ENCODE measurements at places on chromosomes 5 and 9. TPM values are rescaled to one million over a fixed set of nuclear protein-coding genes. Genes with fewer than 3 reads are reported as not detected.

DNA sequence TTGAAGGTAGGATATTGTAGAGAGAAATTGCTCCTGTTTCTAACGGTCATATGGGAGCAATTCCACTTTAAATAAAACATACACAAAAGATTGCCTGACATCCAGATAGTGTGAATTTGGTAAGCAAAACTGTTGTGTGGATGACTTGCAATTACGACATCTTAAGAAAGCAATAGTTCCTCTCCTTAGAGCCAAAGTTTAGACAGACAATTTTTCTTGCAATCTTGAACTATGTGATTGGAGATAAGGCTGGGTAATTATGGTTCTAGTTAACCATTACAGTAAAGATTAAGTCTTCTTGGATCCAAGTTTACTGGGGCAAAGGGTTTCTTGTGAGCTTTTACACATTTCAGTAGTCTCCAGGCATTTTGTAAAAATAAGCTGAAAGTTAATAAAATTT, 1080.6 kb upstream of the CDH6 start:
- no peak for DNase-seq

- DNase-seq, result no peak
Measured at GRCh38 chr9:137787786-137788505, 89.6 kb upstream of the CACNA1B start.

DNA sequence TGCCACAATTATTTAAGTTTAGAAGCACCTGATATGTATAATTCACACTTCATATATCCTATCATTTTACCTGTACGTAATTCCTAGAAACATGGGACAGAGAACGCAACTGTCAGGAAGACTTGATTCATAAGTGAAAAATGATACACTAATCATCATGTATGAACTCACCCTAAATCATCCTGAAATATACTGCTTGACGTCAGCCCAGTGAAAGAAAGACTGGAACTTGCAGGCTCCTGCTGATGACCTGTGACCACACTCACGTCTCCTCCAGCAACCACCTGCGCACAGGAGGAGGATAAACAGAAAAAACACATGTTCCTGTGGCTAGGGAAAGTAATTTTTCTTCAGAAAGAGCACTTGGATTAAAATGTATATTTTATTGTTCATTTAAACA, 169.7 kb downstream of the MPDZ start:
- no peak for DNase-seq

- no peak for DNase-seq
Measured at GRCh38 chr9:117555964-117556629, 141.2 kb upstream of the ASTN2 start.

- peak; percentile 72 for DNase-seq
Measured at GRCh38 chr5:132389585-132390286, 20.2 kb downstream of the SLC22A5 start.

DNA sequence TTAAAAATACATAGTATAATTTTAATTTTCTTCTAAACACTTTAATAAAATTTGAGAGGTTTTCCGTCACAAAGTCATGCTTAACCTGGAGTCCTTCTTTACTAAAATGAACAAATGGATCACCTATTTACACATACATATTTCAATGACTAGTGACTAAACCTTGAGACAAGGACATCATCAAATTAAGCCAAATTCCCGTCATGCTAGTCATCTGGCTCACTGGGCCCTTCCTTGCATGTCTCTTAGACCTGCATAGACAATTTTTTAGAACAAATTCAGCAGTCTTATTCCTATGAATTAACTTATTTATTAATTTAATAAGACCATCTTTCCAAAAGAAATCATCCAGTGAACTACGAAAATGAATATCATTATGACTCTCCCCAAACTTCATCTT, 26.6 kb downstream of the ERAP2 start:
- DNase-seq, result no peak

The SPARC gene
- total RNA-seq, result 1,851 TPM

The GPR150 gene
- total RNA-seq, result 1.1 TPM

The NIPAL4 gene
- total RNA-seq, result 0.49 TPM

The INSL6 gene
- total RNA-seq, result not detected
